ENCODE measurements at places on chromosomes 2 and 18.

DNA sequence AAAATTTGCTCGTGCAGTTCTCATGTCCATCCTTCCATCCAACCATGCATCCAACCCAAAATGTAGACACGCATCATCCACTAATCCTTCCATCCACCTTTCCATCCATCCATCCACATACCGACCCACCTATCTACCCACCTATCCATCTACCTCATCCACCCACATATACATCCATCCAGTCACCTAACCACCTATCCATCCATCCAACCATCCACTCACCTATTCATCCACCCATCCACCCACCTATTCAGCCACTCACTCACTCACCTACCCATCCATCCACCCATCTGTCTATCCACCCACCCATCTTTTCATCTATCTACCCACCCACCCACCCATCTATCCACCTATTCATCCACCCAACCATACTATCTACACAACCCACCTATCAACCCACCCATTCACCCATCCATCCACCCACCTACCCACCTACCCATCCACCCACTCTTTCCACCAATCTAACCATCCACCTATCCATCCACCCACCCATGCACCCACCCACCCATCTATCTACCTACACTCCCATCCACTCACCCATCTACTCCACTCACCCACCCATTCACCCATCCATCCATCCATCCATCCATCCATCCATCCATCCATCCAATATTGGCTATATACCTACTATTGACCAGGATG lies 94.3 kb downstream of the VAPA start:
- no peak for DNase-seq

GRCh38 chr18:25113566-25113965 lies 238.4 kb downstream of the ZNF521 start:
- DNase-seq, result no peak

GRCh38 chr2:208479342-208479741 lies 72.8 kb downstream of the PTH2R start:
- DNase-seq, result no peak

- DNase-seq, result no peak
These were observed 177.6 kb downstream of the ZNF407 start for GRCh38 chr18:74775239-74775638.
